Occipital lobe (tissue), 3 donors: ENCODE measurements at places on chromosomes 11 and 22. TPM values are rescaled to one million over a fixed set of nuclear protein-coding genes. Genes with fewer than 3 reads are reported as not detected.

CADM1 gene
- total RNA-seq: 248 TPM

SYCE3 gene
- not detected for total RNA-seq

C22orf23 gene
- 0.31 TPM for total RNA-seq

ISX gene
- total RNA-seq: not detected

LDHAL6A gene
- total RNA-seq: 0.62 TPM

IGF2 gene
- total RNA-seq: 25.6 TPM

MMP11 gene
- 14.8 TPM for total RNA-seq

JAM3 gene
- total RNA-seq: 41.8 TPM

LMNTD2 gene
- 0.16 TPM for total RNA-seq

CCDC73 gene
- not detected for total RNA-seq

SLC1A2 gene
- total RNA-seq: 228 TPM

OR4D5 gene
- total RNA-seq: not detected

IL18 gene
- 2.0 TPM for total RNA-seq

MPPED1 gene
- total RNA-seq: 455 TPM

DNAJB7 gene
- not detected for total RNA-seq

PHF5A gene
- total RNA-seq: 35.7 TPM

LRRC4C gene
- 90.6 TPM for total RNA-seq

FREY1 gene
- total RNA-seq: 1.4 TPM

MAPK1 gene
- 76.0 TPM for total RNA-seq

LRRC75B gene
- 5.3 TPM for total RNA-seq

OR2AG2 gene
- 0.47 TPM for total RNA-seq

SLC17A6 gene
- total RNA-seq: 21.2 TPM

C11orf52 gene
- not detected for total RNA-seq

MYOD1 gene
- total RNA-seq: not detected

CD248 gene
- 1.1 TPM for total RNA-seq

BID gene
- 46.2 TPM for total RNA-seq

OVOL1 gene
- not detected for total RNA-seq

MUC2 gene
- not detected for total RNA-seq

TRPT1 gene
- 7.3 TPM for total RNA-seq

ART1 gene
- total RNA-seq: 0.16 TPM

TTLL1 gene
- total RNA-seq: 46.9 TPM

PLAAT5 gene
- total RNA-seq: 3.1 TPM
